Mononuclear cell (primary cell): ENCODE measurements at places on chromosomes 6 and 20. TPM values are rescaled to one million over a fixed set of nuclear protein-coding genes. Genes with fewer than 3 reads are reported as not detected.

The IP6K3 gene
- not detected for total RNA-seq

The LHFPL5 gene
- total RNA-seq: not detected

The CLVS2 gene
- total RNA-seq: under 0.01 TPM

The SLC17A2 gene
- not detected for total RNA-seq

The MAP3K5 gene
- 27.8 TPM for total RNA-seq
